ENCODE measurements at places on chromosomes 7 and 10.

DNA sequence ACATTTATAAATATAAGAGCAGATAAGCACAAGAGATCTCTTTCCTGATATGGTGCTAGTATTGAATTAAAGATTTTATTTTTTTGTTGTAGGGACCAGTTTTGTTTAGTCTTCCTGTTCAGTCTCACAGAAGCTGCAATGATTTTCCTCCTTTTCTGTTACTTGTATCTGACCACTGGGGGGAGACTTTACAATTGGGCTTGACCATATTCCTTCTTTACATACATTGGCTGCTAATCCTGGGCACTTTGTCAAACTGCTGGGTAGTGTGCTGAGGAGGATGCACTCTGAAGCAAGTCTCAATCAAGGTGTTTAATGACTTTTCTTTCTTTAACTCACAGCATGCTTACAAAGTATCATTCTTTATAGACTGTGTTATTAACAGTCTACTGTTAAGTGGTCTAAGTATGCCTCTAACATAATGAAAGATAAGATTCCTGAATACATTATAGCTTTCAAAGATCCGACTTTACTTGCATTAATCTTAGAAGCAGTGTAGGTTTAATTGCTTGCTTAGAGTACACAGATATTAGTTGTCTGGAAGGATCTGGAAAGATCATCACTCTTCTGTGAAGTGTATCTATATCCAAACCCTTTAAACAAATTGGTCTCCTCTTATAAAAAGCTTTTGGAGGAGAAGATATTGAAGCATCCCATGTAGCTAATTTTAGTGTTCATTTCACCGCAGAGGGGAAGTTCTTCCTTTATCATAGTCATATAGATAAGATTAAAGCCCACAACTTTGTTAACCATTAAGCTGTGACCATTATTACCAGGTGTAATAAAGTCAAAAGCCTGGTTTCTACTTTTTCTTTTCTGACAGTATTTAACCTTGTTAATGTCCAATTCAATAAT, 3.1 kb downstream of the PALS2 start:
- peak; percentile 86 for DNase-seq

DNA sequence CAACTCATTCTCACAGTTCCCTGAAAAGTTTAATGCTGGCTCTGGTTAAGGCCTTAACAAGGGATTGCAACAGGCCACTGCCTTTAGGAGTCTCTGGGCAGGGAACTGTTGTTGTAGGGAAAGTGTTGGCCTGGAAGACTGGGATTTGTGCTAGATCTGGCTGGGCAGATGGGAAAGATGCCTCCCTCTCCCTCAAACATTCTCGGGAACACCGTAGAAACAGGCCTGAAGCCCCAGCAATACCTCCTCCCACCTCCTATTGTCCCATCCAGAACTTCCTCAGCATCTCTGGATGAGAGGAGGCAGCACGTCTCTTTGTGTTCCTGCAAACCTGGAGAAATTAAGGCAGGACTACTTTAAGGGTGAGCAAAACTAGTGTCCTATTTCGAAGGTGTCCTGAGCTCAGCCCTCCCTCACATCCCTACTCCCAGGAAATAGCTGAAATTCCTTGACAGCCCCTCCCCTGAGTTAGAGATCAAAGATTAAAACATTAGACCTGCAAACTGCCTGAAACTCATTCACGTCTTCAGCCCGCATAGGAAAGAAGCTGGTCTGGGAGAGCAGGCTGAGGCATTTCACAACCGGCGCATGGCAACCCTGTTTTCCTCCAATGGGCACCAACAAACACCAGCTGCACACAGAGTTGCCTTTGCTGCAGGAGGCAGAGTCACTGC, 10.9 kb upstream of the MAP3K8 start:
- DNase-seq = peak; percentile 84

DNA sequence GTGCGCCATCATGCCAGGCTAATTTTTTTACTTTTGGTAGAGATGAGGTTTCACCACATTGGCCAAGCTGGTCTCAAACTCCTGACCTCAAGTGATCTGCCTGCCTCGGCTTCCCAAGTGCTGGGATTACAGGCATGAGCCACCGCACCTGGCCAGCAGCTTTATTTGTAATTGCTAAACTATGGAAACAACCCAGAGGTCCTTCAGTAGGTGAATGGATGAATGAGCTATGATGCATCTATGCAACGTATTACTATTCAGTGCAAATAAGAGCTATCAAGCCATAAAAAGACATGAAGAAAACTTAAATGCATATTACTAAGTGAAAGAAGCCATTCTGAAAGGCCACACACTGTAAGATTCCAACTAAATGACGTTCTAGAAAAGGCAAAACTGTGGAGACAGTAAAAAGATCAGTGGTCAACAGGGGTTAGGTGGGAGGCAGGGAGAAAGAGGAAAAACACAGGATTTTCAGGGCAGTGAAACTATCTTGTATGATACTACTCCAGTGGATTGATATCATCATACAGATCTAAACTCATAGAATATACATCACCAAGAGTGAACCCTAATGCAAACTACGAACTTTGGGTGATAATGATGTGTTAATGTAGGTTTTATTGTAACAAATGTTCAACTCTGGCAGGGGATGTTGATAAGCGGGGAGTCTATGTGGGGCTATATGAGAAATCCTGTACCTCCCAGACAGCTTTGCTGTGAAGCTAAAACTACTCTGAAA, 66.7 kb downstream of the PRTFDC1 start:
- DNase-seq = no peak

DNA sequence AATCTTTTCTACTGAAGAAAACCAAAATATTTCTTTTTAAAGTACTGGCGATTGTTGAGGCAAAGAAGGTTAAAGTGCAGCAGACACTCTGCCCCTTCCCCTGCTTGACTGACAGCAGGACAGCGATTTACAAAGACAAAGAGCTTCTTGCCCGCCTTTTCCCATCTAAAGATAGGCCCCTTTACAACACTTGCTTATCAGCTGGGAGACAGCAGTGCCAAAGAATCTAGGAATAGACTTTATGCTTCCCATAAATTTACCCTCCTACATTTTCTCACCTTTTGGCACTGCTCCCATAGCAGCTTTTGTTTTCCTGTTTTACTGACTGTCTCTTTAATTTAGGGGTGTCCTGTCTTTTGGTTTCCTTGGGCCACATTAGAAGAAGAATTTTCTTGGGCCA, 824.1 kb downstream of the CCSER2 start:
- no peak for DNase-seq
